Thoracic aorta (tissue), 2 donors: ENCODE measurements at places on chromosomes 3 and 15. TPM values are rescaled to one million over a fixed set of nuclear protein-coding genes. Genes with fewer than 3 reads are reported as not detected.

GRCh38 chr15:25067725-25068309 is 113.0 kb downstream of the SNRPN start:
- no peak for DNase-seq

GRCh38 chr15:42772144-42772543 is 35.2 kb upstream of the CDAN1 start:
- no peak for DNase-seq

DNA sequence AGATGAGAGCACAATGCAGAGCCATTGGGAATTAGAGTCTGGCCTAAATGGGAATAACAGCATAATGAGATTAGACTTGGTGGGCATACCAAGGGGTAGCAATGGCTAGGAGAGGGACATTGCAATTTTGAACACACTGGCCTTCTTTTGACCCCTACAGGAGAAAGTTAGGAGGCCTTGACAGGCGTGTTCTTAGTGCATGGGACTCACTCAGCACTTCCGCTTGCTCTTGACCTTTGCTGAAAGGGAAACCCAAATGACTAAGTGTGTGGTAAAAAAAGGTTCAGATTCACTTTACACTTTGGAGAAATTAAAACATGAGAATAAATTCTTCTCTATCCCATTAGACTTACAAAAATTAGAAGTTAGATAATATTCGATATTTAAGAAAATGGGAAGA is 317.4 kb downstream of the DIPK2A start:
- DNase-seq = no peak

The TIMP4 gene
- total RNA-seq = 56.7 TPM

DNA sequence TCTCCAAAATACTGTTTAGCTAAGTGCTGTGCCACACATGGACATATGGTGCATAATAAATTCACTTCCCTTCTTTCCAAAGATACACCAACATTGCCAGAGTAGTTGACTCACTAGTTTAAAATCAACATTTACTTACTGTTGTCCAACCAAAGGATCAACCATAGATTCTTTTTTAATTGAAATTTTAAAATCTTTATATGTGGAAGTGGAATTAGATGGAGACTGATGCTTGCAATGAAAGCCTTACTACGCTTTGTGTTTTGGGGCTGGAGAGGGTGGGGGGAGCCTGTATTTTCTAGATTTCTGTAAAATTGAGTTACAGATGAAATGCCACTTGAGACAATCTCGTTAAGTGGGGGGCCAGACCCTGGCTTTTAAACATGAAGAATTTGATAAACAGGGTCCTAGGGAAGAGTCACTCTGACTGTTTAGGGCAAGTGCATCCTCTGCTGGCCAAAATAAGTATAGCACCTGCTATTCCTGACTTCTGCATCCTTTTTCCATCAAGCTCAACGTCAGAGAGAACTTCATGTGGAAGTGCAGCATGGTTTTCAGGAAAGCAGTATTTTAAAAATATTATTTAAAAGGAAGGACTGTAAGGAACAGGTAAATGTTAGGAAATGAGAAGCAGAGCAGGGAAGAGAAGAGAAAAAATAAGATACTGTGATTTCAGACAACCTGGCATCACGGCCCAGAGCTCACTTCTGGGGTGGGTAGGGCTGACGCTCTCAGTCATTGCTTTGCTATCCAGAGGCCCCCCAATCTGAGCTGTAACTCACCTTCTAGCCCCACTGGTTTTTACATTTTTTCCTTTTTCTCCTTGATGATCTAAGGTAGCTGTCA is 76.7 kb downstream of the BOC start:
- DNase-seq = no peak

DNA sequence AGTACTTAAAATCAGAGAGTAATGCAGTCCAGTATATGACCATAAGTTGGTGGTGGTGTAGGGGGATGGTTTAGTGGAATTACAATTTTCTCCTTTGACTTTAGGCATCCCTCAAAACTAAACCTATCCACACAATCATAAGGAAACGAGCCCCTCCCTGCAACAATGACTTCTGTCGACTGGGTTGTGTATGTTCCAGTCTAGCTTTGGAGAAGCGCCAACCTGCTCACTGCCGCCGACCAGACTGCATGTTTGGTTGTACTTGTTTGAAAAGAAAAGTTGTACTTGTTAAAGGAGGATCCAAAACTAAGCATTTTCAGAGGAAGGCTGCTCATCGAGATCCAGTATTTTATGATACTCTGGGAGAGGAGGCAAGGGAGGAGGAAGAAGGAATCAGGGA is 52.8 kb downstream of the MGA start:
- no peak for DNase-seq

GRCh38 chr3:53506763-53507145 is 12.3 kb downstream of the CACNA1D start:
- no peak for DNase-seq

DNA sequence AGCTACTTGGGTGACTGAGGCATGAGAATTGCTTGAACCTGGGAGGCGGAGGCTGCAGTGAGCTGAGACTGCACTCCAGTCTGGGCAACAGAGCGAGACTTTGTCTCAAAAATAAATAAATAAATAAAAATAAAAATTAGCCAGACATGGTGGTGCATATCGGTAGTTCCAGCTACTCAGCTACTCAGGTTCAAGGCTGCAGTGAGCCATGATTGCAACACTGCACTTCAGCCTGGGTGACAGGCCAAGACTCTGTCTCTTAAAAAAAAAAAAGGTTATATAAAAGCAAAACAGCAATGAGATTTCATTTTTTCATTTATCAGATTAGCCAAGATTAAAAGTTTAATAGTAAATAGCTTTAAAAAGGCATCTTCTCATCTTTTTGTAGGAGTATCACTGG is 2.9 kb downstream of the TGM4 start:
- DNase-seq = no peak

The AHSG gene
- total RNA-seq = not detected

GRCh38 chr3:53618936-53619335 is 124.5 kb downstream of the CACNA1D start:
- DNase-seq = no peak

The PLEKHO2 gene
- 50.0 TPM for total RNA-seq

GRCh38 chr15:56919609-56920366 is 1.3 kb downstream of the TCF12 start:
- no peak for DNase-seq

The CHDH gene
- total RNA-seq = 8.4 TPM

GRCh38 chr3:100775226-100775625 is 65.9 kb downstream of the TFG start:
- no peak for DNase-seq

The PLIN1 gene
- 24.2 TPM for total RNA-seq

DNA sequence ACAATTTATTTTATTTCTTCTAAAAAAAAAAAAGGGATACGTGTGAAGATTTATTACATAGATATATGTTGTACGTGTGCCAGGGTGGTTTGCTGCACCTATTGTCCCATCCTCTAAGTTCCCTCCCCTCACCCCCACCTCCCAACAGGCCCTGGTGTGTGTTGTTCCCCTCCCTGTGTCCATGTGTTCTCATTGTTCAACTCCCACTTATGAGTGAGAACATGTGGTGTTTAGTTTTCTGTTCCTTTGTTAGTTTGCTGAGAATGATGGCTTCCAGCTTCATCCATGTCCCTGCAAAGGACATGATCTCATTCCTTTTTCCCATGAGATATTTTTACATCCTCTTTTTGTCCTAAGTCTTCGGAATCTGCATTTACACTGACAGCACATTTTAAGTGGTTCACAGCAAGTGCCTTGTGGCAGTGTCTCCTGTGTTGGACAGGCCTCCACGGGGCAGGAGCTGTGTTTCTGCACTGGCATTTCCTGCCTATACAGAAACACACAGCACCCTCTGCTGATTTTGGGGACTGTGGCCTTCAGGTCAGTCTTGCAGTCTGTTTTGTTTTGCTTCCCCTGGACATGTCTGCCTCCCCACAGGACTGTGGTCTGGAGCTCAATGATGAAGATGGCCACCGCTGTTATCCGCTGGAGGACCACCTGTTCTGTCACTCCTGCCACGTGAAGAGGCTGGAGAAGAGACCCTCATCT is 12.7 kb upstream of the SACM1L start:
- DNase-seq = no peak

- no peak for DNase-seq
Observed at GRCh38 chr3:143576568-143577270, 271.5 kb downstream of the SLC9A9 start.

- no peak for DNase-seq
Observed at GRCh38 chr3:178966299-178967176, 105.1 kb downstream of the ZMAT3 start.

The VWA5B2 gene
- total RNA-seq = not detected

GRCh38 chr3:134610432-134611385 is 40.1 kb downstream of the KY start:
- DNase-seq = no peak

DNA sequence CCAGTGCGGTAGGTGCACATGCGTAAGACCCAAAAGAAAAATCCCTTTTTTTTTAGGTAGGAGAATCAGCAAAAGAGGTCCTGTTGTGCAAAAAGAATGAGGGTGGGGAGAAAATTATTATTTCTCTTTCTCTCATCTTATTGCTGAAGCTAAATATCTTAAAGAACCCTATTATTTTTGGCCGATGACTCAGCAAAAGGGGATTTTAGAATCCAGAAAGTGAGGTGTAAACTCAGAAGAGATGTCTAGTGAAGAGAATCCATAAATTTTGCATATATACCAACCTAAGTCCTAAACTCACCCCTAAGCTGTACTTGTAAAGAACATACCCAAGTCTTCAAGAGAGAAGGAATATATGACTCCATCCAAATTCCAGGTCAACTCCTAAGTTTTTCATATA is 386.3 kb upstream of the ZNF717 start:
- DNase-seq = no peak

DNA sequence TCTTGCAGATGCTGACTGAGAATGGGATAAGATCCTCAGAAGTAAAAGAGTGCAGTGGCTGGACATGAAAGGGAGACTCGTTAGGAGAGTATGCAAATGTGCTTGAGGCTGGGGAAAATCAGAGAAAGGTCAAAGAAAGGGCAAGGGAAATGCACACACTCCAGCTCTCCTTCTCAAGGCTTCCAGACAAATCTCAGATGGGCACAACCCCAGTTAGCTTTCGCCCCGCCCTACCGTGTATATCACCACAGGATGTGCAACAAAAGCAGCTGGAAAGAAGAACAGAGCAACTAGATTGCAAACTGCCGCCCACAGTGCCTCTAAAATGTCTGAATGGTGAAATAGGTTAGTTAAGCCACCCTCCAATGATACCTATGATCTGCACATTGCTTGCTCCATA is 63.9 kb downstream of the CERS3 start:
- no peak for DNase-seq

- no peak for DNase-seq
Observed at GRCh38 chr3:66140743-66141372, 79.9 kb upstream of the SLC25A26 start.

- no peak for DNase-seq
Observed at GRCh38 chr3:99662838-99663570, 24.6 kb downstream of the COL8A1 start.

GRCh38 chr15:67506775-67507747 is 13.9 kb upstream of the C15orf61 start:
- no peak for DNase-seq

GRCh38 chr3:44988073-44988472 is 12.0 kb downstream of the EXOSC7 start:
- DNase-seq = no peak

DNA sequence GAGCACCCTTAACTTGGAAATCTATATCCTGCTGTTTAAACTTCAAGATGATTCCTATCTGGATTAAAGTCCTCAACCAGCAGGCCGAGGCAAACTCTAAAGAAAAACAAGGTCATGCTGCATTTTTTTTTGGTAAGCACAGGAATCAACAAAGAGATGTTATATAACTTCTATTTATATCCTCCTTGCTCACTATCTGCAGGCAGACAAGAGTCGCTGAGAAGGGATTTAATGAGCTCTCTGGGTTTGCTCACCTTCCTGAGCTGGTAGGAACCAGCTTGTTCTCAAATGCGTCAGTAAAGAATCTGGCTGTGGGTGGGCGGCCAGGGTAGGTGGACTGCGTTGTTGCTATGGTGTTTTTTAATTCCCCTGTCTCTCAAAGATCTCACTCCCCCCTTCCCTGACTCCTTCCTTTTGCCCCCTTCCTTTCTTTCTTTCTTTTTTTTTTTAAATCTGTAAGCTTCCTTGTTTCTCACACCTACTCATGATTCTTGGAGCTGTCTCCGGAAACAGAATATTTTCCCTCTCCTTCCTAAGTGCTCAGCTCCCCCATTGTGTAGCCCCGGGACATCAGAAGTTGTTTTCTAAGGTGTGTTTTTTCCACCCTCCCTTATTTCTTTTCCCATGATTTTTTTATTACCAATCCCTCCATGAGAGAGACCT is 228.8 kb upstream of the BHLHE40 start:
- DNase-seq = no peak

DNA sequence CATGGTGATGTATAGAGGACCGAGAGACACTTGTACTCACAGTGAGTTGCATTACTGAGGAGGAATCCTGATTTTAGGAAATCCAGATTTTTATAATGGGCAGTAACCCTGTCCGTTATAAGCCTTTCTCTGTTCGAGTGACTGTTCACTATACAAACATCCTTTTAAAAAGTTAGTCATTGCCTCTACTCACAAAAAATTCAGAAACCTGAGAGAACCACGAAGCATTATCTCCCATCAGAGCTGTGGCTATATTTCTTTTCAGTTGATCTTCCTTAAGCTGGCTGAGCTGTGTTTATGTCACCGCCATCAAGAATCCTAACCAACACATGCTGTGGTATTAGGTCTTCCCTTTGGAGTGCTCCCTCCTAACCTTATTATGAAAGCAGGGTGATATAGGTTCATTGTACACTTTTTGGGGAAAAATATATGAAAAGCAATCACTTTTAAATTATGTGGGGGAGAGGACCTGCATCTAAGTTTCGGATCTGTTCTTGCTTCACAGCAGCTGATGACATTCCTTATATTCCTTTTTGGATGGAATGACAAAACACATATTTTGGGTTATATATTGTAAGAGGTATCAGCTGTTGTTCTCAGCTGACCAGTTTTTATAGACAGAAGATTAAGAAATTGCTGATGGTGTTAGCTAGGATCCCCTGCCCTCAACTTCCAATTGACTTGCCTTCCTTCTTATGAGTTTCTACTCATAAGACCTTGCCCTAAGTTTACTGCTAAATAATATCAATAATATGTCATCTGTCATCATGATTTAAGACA is 465.9 kb upstream of the RASGRP1 start:
- DNase-seq = no peak

- no peak for DNase-seq
Observed at GRCh38 chr3:146093896-146094295, 67.1 kb downstream of the PLOD2 start.

DNA sequence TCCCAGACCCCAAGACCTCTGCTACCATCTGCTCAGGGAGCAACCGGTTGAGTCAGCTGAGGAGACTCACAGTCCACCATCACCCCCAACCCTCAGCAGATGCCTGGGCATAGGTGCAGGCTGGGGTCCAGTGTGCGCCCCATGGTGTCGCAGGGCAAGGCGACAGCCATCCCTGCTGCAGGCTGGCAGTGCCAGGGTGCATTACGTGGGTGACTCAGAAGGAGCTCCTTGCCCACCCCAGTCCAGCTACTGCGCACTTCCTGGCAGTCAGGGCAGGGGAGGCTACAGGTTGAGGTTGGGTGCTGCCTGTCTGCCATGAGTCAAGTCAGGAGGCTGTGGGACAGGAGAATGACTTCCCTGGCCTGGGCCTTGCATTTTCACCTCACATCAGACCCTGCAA is 33.5 kb downstream of the RASGRF1 start:
- no peak for DNase-seq

The ALDH1A2 gene
- total RNA-seq = 4.3 TPM

The CIP2A gene
- 1.6 TPM for total RNA-seq

GRCh38 chr3:24704496-24704895 is 209.8 kb upstream of the THRB start:
- no peak for DNase-seq

- DNase-seq = no peak
Observed at GRCh38 chr3:71491154-71491752, 92.3 kb downstream of the FOXP1 start.

The NTRK3 gene
- total RNA-seq = 87.3 TPM

- no peak for DNase-seq
Observed at GRCh38 chr15:43469867-43470266, 23.1 kb downstream of the TP53BP1 start.
